Esophagus muscularis mucosa (tissue), 4 donors: ENCODE measurements at places on chromosomes 16 and 17. TPM values are rescaled to one million over a fixed set of nuclear protein-coding genes. Genes with fewer than 3 reads are reported as not detected.

KRT36 gene
- total RNA-seq = not detected

GRAPL gene
- total RNA-seq = 1.7 TPM

SLC35G6 gene
- not detected for total RNA-seq

HCRT gene
- total RNA-seq = not detected

FSCN2 gene
- total RNA-seq = 1.2 TPM

CEP20 gene
- 25.2 TPM for total RNA-seq

NOD2 gene
- total RNA-seq = 6.0 TPM

DNA sequence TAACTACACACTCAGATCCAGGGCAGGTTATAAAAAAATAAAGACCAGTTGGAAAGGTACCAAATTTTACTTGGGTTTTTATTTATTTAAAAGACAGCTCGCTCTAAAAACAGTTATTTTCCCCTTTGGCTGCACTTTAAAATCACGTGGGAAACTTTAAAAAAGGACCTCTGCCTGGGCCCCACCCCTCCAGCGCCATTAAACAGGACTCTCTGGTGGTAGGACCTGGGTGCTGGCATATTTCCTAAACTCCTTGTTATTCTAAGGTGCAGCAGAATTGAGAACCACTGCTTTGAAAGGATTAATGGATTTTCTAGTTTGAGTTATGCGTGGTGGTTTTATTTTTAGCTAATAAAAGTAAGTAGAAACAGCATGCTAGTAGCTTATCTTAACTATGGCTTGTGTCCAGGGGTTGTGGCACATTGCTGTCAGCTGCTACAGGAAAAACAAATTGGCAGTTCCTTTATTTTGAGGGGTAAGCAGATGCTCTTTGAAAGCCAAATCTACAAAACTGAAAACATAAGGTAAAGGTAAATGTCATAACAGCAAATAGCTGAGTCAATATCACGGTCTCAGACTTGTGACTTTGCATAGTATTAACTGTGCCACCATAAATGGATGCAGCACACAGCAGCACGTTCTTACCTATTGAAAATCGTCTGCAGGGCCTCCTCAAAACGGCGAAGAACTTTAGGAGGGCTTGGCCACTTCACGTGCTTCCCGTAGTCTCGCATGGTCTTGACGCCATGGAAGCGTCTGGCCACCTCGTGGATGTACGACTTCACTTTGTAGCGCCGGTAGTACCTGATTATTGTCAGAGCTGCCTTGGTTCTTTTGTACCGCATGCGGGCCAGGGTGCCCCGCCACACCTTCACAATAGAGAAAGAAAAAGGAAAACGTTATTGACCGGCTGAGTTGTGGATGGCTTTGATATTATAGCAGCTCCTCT, 172.0 kb downstream of the CDK5R1 start:
- no peak for DNase-seq

DNA sequence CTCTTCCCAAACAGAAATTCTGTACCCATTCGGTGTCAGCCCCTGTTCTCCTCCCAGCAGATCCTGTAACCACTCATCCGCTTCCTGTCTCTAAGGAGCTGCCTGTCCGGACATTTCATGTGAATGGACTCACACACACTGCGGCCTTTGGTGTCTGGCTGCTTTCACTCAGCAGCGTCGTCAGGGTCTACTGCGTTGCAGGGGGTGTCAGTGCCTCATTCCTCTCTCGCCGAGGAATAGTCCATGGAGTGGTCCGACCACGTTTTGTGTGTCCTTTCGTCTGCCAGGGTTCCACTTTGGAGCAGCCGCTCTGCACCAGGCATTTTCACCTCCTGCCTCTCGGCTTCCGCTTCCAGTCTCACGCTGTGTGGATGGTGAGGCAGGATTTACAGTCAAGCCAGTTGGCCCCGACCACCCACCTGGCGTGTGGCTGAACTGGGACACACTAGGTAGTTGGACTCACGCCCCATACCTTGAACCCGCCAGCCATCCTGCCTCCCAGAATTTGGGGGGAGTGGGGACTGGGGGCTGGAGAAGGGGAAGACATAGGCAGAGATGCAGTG, 188.2 kb upstream of the CIBAR2 start:
- DNase-seq = no peak

GRCh38 chr17:78338486-78339259, 21.2 kb downstream of the SOCS3 start:
- DNase-seq = no peak
